ENCODE measurements at places on chromosomes 1 and 21.

DNA sequence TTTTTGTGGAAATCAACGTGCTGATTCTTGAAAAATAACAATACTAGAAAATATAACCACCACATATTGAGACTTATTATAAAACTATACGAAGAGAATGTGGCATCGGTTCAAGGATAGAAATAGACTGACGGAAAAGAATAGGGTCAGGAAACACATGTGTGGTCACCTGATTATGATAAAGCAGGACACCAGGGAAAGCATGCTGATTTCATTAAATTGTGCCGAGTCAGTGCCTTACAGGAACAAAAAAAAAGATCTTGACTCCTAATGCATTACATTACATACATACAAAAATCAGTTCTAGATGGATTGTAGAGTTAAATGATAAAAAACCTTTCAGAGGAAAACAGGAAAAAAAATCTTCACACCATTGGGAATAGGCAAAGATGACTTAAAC is 43.5 kb upstream of the SERPINC1 start:
- no peak for DNase-seq

DNA sequence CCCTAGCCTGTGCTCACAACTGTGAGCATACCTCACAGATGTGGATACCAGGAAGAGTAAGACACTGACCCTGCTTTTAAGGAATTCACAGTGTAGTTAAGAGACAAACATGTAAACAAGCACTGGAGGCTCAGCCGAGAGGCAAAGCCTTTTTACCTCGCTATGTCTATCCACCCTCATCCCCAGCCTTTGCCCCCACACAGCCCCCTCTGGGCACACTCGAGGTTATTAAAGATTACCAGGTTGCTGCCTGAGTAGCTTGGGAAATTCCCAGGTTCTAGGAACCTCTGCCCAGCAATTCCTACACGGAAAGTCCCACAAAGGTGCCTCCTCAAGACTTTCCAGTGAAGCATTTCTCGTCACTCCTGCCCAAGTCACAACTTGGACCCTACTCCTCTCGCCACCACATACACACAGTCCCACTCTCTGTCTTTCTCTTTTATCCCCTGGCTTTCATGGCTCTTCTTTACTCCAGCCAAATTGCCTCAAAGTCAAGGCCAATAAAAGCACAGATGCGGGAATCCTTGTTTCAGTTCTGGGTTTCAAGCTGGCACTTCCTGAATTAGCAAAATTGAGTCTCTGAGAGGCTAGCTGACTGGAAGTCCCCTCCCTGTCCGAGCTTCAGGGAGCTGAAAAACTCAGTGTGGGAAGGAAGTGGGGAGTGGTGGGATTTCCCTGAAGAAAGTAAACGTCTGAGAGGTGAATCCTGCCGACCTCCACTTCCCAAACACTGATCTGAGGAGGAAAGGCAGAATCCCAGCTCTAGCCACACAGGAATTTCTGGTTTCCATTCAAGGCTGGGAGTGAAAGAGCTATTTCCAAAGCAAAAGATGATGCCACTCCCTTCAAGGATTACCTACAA is 7.6 kb downstream of the DENND2D start:
- no peak for DNase-seq

- DNase-seq = no peak
Observed at GRCh38 chr1:114100148-114100547, 53.5 kb downstream of the SYT6 start.

DNA sequence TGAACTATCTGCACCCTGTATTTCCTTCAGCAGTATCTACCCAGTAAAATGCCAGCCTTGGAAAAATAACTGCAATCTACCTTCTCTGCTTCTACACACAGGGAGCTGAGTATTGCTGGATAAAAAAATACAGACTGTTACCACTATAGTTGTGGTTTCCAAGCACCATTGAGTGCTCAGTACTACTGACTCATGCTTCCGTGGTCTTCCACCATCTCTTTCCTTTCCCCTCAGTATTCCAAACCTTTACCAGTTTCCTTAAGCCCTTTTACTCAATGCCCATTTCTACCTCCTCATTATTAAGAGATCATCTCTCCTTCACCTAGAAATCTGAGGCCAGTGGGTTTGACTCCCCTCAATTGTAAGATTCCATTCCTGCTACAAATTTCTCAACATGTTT is 23.8 kb downstream of the GLMN start:
- no peak for DNase-seq

DNA sequence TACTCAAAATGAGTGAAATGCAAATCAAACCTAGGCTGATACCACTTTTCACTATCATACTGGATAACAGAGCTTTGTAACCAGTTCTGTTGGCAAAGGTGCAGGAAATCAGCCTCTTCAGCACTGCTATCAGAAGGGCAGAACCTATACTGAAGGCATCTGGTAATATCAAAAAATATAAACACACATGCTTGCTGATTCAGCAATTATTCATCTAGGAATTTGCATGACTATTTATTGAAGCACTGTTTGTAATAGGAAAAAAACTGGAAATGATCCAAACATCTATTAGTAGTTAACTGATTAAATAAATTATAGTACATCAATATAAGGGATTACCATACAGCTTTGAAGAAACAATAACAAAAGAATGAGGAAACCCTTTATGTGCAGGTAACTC is 21.4 kb downstream of the ARHGAP29 start:
- DNase-seq = no peak

- no peak for DNase-seq
Observed at GRCh38 chr1:56099766-56100265, 479.5 kb downstream of the PLPP3 start.

GRCh38 chr21:35075546-35075945 is 26.4 kb upstream of the RUNX1 start:
- no peak for DNase-seq

DNA sequence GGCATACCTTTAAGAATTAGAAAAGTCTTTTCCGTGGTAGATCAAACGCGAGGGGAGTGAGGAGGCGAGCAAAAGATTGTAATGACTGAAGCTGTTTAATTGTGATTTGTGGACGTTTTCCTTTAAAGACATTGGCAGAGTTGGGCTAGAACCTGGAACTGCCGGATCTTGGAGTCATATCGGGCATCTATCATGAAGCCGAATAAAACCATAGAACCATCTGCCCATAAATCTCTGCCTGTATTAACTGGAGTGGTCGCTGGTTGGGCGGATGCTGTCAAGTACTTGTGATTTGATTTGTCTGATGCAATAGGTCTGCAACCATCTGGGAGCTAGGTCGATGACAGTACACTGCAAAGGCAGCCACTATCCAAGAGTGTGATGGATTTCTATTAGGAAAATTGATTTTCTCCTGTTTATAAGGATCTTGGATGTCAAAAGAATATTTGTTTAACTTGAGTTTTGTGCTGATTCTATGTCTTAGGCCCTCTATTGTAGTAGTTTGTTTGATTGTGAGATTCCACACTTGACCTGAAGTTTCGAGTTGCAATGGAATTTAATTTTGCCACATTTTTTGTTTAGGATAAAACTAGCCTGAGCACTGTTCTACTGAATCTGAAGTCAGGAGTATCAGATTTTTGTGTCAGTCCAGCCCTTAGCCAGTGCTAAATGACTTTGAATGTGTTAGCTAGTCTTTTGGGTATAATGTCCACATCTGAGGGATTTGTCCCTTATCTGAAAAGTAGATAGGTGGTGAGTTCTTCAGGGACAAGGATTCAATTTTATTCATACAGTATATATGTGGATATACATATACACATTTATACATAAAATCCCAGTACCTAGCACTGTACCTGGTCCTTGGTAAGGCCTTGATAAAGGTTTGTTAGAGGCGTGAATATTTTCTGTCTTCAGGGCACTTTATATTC is 1.2 kb downstream of the SARS1 start:
- no peak for DNase-seq

DNA sequence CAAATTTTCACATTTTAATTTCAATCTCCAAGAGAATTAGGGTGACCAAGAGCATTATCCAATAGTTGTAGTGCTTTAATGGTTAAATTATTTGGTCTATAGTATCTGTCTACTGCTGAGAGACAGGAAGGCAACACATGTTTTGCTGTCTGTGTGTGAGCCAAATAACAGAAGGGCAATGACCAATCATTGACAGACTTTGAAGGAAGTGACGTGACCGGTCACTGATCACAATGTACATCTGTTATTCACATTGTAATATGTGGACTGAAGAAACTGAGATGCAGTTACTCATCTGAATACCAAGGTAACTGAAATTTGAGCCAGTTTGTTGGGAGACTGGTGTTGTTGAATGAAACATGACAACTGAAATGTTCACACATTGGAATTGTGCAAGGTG is 196.7 kb downstream of the LRRC40 start:
- no peak for DNase-seq

- no peak for DNase-seq
Observed at GRCh38 chr21:45412909-45413611, 8.1 kb downstream of the COL18A1 start.

GRCh38 chr21:45641480-45642035 is 2.0 kb upstream of the PCBP3 start:
- DNase-seq = no peak

GRCh38 chr1:191260056-191260455 is 782.4 kb upstream of the BRINP3 start:
- DNase-seq = no peak

DNA sequence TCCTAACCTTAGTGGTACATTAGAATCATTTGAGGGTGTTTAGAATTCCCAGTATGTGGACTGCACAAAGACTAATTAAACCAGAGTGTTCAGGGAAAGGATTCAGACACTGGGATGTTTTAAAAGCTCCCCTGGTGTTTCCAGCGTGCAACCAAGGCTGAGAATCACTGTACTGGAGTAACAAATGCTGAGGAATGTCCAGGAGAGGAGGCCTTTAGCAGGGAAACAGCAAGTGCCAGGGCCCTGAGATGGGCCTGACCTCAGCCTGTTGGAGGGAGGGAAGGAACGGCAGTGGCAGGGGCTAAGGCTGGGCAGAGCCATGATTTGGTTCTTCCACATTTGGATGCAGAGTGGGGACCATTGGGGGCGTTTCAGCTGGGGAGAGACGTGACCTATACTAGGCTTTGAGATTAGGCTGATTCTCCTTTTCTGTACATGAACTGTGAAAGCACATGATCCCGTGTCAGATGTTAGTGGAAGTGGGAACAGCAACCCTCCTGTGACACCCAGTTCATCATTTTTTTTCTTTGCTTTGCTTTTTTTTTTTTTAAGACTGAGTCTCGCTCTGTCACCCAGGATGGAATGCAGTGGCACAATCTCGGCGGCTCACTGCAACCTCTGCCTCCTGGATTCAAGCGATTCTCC is 49.3 kb downstream of the KANK4 start:
- DNase-seq = no peak

DNA sequence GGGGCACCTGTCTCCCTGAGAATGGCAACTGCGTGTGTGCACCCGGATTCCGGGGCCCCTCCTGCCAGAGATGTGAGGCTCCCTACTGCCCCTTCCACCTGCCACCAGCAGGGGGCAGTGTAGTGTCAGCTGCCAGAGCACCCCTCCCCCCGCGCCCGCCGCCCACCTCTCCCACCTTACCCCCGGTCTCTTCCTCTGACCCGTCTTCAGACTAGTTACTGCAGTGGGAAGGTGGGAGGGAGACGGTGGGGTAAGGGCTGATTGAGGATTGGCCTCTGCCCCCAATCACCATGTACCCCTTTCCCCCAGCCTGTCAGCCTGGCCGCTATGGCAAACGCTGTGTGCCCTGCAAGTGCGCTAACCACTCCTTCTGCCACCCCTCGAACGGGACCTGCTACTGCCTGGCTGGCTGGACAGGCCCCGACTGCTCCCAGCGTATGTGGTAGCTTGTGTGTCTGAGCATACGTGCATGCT is 10.1 kb upstream of the LRRC71 start:
- no peak for DNase-seq

DNA sequence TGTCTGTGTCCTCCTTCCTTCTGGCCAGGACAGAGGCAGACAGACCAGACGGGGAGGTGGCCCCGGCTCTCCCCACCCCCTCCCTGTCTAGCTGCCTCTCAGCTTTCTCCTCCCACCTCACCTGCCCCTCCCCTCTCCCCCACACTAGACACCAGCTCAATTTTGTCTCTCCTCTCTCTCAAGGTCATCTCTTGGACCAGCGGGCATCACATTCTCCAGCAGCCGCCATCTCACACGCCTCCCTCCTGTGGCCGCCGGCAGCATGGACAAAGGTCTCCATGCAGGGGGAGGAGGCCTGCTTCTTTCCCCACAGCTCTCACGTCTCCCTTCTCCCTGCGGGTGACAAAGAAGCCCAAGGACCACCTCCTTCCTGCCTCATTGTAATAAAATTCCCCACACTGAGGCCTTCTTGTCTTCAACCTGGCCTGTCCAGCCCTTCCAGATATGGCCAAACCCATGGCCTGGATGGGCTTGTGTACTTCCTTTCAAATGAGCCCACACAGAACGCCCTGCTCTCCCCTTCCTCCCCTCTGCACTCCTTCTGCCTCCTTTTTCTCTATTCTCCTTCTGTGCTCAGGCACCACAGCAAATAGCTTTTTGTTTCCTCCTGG is 14.6 kb downstream of the OPTC start:
- no peak for DNase-seq

DNA sequence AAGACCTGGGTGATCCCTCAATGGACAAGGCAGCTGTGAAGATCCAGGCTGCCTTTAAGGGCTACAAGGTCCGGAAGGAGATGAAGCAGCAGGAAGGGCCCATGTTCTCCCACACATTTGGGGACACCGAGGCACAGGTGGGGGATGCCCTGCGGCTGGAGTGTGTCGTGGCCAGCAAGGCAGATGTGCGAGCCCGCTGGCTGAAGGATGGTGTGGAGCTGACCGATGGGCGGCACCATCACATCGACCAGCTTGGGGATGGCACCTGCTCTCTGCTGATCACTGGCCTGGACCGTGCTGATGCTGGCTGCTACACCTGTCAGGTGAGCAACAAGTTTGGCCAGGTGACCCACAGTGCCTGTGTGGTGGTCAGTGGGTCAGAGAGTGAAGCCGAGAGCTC is 85.2 kb downstream of the TRIM11 start:
- DNase-seq = no peak

GRCh38 chr21:39097335-39097861 is 85.9 kb downstream of the PSMG1 start:
- no peak for DNase-seq

DNA sequence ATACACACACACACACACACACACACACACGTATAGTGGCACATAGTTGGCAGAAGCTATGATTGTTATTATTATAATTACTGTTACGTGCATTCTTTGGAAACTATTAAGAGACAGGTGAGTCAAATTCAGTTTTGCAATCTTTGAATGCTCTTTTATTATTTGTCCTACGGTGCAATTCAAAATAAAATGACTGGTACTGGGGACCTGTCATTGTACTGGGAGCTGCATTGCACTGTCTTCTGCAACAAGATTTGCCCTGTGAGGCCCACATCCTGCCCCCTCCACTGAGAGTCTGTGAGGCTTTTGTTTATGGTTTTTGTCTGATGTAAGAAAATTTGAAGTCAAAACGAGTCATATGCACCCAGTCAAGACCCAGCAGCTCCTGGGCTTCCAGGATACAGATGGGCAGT is 1.9 kb downstream of the LY9 start:
- no peak for DNase-seq

DNA sequence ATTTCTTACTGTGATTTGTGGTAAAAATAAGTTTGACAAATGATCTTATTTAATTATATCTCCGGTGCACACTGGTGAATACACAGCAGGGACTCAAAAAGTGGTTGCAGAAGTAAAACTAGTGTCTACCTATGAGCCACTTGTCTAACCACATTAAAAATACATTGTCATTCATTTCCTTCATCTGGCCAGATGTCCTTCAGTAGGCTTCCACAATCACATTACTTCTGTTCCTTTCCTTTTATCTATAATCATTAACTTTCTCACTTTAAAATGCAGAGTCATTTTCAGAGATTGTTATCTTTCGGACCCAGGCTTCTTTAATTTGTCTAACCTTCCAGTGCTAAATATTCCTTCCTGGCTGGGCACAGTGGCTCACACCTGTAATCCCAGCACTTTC is 3.0 kb downstream of the RBBP5 start:
- no peak for DNase-seq

Data from mucosa of gallbladder (tissue), 1 donor.